ENCODE measurements at places on chromosomes 13 and 19.

DNA sequence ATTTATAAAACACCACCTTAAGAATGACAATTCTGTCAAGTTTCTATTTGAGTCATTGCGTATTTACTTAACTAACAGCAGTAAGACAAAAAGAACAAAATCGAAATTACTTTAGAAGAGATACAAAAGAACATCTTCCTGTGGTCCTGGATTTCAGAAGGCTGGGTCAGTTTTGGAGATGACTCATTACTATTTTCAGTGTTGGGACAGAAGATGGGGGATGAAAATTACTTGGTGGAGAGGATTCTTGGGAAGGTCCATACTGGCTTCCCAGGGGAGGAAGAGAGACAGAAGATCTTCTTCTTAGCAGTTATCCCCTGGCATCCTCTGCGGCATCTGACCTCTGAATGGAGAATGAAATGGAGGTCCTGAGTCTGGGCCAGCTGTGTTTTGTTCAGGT, 33.5 kb upstream of the CSNK1A1L start:
- H3K4me3 ChIP-seq = no peak overlapping the region
- no peaks in the 10 kb centered on the region for H3K36me3 ChIP-seq
- H3K27ac ChIP-seq = no peak overlapping the region
- DNase-seq = no peak
- H3K27me3 ChIP-seq = no peaks in the 10 kb centered on the region

DNA sequence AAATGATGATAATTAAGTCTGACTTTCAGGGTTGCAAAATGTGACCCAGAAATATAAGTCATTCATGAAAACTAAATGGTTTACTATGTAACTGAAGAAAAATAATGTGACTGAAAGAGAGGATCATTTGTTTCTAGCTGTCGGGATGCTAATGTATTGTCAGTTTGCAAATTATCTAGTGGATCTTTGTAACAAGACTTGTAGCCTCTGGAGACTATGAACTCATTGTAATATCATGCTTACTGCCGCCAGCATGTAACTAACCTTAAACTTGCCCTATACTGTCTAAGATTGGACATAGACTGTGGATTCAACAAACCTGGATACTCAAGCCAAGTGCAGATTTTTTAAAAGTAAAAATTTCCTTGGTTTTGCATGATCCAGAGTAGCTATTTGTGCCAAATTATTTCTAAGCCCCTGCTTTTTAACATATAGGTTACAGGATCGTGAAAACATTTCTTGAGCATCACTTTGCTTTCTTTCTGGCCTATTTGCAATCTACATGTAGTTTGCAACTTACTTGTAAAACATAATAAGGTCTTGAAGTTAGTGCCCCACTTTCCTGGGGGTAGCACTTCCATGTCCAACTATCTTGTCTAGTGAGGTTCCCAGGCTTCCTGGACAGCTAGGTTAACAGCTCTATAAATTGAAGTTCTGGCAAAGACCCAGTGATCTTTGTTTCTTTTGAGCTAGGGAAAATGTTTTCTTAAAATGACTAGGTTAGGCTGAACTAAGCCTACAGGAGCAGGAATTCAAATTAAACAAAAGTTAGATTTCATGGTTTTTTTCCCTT, 3.3 kb upstream of the POSTN start:
- H3K4me3 ChIP-seq = no peak overlapping the region
- DNase-seq = no peak
- no peaks in the 10 kb centered on the region for H3K36me3 ChIP-seq
- H3K27me3 ChIP-seq = no peaks in the 10 kb centered on the region

DNA sequence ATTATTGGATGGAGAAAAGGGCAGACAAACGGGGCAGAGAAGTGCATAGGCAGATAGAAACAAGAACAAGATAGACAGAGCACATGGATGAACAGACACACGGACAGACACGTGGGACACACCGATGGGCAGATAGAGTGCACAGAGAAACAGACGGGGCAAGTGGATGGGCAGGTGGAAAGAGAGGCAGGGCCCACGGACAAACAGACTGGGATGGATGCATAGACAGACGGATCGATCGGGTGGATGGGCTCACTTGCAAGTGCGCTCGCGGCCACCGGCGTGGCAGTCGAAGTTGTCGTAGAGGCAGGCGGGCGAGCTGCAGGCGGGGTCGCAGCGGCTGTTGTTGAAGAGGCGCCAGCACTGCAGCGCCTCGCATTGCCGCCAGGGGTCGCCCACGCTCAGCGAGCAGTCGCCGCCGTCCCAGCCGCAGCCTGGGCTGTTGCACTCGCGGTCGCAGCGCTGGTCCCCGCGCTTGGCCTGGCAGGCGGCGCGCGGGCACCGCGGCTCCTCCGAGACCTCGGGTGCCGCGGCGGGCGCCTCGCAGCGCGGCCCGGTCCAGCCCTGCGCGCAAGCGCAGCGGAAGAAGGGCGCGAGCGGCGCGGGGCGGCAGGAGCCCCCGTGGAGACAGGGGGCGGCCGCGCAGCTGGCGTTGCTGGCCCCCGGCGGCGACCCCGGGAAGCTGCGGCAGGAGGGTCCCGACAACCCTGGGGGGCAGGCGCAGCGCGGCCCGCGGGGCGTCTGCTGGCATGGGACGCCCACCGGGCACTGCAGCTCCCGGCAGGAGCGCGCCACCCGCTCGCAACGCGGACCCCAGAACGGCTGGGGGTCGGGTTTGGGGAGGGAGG, 23.3 kb downstream of the NOTCH3 start:
- no peaks in the 10 kb centered on the region for H3K4me1 ChIP-seq
- no peak overlapping the region for H3K27ac ChIP-seq
- no peaks in the 10 kb centered on the region for H3K36me3 ChIP-seq
- H3K27me3 ChIP-seq = no peaks in the 10 kb centered on the region

- H3K27me3 ChIP-seq = no peaks in the 10 kb centered on the region
- no peak overlapping the region for H3K27ac ChIP-seq
- H3K4me1 ChIP-seq = no peaks in the 10 kb centered on the region
- no peaks in the 10 kb centered on the region for H3K36me3 ChIP-seq
- H3K4me3 ChIP-seq = no peak overlapping the region
Measured at GRCh38 chr13:30526612-30527495, 61.1 kb upstream of the HMGB1 start.

DNA sequence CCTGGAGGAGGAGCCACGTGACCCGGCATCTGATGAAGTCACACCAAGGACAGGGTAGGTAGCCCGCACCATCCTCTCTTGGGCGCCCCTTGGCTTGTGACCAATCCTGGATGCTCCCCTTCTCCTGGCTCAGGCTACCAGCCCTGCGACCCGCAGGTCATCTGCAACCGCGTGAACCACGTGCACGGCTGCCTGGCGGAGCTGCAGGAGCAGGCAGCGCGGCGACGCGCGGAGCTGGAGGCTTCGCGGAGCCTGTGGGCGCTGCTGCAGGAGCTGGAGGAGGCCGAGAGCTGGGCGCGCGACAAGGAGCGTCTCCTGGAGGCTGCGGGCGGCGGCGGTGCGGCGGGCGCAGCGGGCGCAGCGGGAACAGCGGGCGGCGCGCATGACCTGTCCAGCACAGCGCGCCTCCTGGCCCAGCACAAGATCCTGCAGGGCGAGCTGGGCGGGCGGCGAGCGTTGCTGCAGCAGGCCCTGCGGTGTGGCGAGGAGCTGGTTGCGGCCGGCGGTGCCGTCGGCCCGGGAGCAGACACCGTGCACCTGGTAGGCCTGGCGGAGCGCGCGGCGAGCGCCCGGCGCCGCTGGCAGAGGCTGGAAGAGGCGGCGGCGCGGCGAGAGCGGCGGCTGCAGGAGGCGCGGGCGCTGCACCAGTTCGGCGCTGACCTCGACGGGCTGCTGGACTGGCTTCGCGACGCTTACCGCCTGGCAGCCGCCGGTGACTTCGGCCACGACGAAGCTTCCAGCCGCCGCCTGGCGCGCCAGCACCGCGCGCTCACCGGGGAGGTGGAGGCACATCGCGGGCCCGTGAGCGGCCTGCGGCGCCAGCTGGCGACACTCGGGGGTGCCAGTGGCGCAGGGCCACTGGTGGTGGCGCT, 45.9 kb downstream of the SPTBN4 start:
- H3K27ac ChIP-seq = no peak overlapping the region
- no peaks in the 10 kb centered on the region for H3K36me3 ChIP-seq
- H3K4me1 ChIP-seq = no peaks in the 10 kb centered on the region

Measured in Panc1 (cell line).